NCI-H524 treated with DMSO at 0.1 percent for 48 hours (cell line): ENCODE measurements at places on chromosomes 4 and X.
A peak's percentile ranks its signal among the peaks of the same experiment; 100 is the strongest.

DNA sequence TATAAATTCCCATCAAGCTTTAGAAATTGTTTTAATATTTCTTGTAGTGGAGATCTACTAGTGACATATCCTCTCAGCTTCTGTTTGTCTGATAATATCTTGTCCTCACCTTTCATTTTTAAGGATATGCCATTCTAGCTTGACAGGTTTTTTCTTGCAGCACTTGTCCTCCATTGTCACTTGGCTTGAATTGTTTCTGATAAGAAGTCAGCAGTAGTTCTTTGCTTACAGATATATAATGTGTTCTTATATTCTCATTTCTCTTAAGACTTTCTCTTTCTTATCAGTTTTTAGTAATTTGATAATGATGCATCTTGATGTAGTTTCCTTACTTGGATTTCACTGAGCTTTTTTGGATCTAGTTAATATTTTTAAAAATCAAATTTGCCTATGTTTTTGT, 120.6 kb upstream of the NUDT6 start:
- DNase-seq = no peak

DNA sequence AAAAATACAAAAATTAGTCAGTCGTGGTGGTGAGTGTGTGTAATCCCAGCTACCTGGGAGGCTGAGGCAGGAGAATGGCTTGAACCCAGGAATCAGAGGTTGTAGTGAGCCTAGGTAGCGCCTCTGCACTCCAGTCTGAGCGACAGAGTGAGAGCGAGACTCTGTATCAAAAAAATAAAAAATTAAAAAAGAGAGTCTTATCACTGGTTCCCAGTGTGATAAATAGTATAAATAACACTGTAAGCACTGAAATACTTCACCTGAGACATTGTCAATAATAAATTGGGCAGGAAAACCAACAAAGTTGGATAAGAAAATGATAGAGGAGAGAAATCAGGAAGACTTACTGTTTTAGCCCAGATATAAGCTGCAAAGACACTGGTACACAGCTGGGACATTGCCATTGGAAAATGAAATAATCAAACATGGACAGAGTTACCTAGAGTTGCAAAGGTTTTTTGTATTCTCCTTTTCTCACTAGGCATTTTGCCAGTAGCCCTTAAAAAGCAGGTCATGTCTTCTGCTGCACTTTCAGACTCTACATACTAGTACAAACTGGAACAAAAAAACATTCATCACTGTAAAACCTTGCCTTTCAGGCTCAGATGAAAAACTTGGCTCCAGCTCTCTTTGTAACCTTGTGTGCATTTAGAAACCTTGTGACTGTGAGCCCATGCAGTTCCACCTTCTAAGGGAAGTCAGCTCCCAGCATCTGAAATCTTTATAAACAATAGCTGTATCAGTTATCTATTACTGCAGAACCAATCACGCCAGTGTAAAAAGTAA, 55.0 kb upstream of the PPP1R2C start:
- no peak for DNase-seq

DNA sequence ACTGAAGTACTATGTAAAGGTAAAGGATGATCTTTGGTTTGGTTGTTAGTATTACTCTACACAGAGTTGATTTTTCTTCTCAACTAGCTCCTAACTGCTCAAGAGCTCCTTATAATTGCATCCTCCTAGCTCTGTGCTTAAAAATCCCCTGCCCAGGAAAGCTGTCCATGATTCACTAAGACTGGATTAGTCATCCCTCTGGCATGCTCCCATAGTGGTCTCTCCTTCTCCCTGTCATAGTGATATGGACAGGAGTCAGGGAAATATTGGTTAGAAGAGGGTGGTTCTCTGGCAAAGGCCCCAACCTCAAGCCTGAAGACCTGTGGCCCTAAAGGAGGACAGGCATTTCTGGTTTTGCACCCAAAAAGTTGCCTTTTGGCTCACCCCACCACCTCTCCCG, 242.3 kb upstream of the KCNIP4 start:
- DNase-seq = no peak

DNA sequence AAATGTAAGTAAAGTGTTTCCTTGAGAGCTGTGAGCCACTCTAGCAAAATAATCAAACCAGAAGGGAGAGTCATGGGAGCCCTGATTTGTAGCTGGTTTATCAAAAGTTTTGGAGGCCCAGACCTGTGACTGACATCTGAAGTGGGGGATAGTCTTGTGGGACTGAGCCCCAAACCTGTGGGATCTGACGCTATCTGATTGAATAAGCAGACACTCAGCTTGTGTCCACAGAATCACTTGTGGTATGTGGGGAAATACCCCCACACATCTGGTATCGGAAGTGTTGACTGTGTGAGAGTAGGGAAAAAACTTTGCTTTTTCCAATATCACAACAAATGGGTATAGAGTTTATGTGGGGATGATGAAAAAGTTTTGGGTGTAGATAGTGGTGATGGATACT, 35.4 kb downstream of the FUNDC1 start:
- no peak for DNase-seq

DNA sequence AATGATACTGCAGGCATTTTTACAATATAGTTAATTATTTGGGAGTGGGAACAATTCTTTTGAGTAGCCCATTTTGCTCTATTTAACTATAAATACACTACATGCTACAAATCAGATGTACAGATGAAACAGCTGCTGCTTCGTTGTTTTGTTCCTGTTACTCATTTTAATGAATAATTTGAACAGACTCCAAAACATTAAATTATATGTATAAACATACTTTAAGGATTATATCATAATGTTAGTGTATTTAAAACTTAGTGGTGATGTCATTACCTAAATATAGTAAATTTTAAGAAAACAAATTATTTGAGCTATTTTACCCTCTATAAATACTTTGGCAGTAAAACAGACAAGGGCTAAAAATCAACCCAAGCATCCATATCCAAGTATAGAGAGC, 60.7 kb downstream of the GAB1 start:
- no peak for DNase-seq

- no peak for DNase-seq
These were observed 588.3 kb downstream of the SPRY1 start for GRCh38 chr4:123984886-123985285.

GRCh38 chrX:40962793-40963407, 122.3 kb upstream of the USP9X start:
- DNase-seq = no peak

DNA sequence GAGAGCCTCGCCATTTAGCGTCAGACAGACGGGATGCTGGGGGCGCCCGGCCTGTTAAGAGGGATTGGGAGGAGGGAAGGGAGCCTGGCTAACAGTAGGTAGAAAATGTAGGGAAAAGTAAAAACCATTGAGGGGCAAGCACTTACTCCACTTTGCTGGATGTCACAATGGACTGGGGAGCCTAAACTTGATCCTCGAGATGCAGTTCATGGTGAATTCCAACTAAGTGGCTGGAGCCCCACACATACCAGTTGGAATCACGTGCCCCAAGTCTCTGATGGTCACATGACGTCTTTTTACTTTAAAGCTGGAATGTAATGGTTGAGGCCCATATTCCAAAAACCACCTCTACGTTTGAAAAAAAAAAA, 1.5 kb downstream of the PLS3 start:
- peak; percentile 61 for DNase-seq

- DNase-seq = no peak
These were observed 19.8 kb downstream of the GLRB start for GRCh38 chr4:157095716-157096115.

DNA sequence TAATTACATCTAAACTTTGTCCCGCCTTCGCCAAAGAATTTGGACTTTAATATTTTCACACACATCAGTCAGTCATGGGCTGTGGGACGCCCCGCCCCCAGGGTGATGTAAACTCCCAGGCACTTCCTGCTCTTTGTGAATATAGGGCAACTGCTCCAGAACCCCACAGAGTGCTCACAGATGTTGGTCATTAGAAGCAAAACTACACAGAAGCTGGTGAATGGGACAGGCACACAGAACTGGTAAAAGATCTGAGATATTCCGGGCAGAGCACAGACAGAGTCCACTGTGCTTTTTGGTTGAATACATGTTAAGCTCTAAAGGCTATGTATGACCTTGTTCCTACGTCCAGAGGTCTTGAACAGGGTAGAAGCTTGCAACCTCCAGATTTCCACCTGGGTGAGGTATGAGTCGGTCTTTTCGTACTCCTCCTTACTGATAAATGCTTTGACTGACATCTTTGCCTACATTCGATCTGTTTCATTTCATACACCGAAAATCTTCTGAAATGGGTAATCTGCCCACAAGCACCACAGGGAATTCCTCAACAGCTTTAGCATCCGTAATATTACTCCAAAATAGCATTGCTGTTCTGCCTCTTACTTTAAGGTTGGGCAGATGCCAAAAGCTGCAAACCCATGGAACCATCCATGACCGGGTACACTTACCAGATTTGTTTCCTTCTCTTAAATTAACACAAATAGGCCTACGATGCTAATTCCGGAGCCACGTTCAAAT, 144.6 kb downstream of the AMELX start:
- DNase-seq = no peak

DNA sequence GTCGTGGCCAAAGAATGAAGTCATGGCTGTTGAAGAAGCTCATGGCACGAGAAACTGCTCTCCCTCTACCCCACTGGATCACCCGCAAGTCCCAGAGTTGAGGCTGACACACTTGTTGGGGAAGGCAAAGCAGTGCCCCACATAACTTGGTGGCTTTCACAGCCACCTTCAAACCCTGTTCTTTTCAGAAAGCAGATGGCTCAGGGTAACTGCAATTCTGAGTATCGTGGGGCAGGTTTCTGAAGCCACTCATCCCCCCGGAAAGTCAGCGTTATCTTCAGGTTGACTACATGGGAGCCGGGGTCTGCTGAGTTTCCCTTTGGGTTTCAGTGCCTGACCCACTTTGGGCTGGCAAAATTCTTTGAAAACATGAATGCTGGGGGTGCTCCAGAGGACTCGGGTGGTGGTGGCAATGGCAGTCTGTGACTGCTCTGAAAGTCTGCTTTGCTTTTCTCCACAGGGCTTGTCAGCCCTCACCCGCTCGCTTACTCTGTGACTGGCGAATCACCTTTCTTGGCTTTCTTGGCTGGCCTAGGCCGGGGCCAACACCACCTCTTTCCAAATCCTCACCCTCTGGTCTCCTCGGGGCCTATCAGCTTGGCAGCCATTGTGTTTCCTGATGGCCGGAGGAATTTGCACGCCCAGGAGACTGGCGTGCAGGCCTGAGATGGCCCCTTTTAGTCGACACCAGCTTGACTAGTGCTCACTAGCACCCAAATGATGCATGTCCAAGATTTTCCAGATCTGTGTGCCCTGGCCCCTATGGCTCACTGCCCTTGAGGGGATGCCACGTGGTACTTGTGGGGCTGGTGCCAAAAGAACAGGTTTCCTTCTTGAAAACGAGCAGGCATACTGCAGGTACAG, 7.3 kb downstream of the PPP1R3F start:
- no peak for DNase-seq

GRCh38 chr4:14850455-14851097, 151.7 kb upstream of the CPEB2 start:
- DNase-seq = no peak

- DNase-seq = no peak
These were observed 23.7 kb downstream of the MAOA start for GRCh38 chrX:43679778-43680177.

DNA sequence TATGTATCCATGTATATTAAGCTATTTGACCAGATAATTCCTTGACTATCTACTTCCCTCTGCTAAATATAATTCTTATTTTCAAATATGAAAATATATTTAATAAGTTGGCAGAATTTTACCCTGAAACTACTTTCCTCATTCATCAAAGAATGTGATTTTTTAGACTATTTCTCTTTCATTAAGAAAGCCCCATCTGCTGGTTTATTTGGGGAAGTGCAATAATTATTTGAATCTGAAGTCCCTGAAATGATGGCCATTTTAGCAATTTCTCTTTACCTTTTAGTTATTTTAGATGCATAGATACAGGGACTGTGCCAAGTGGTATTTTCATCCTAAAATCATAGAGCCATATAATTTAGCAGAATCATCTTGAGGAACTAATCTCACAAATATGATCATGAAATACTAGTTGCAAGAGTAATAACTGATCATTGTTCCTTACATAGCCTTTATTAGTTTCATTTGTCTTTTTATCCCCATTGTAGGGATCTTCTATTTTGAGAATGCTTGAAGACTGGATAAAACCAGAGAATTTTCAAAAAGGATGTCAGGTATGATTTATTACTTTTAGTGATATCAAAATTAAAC, 39.0 kb downstream of the ENPEP start:
- DNase-seq = no peak

DNA sequence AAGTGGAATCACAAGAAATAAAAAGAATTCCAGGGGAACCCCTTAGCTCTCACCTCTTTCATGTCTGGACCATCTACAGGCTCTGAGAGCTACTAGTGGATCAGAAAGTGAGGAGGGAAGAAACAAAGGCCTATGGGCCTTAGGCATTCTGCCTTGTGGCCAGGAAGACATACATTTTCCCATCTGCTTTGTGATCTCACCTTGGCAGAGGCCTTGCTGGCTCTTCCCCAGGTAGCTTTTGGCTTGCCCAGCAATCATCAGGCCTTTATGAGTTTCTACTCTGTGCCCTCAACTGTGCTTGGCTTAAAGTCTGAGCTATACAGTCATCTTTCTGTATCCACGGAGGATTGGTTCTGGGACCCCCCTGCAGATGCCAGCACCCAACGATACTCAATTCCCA, 28.3 kb upstream of the CD99L2 start:
- no peak for DNase-seq

- no peak for DNase-seq
These were observed 61.9 kb upstream of the LAS1L start for GRCh38 chrX:65596270-65597034.

DNA sequence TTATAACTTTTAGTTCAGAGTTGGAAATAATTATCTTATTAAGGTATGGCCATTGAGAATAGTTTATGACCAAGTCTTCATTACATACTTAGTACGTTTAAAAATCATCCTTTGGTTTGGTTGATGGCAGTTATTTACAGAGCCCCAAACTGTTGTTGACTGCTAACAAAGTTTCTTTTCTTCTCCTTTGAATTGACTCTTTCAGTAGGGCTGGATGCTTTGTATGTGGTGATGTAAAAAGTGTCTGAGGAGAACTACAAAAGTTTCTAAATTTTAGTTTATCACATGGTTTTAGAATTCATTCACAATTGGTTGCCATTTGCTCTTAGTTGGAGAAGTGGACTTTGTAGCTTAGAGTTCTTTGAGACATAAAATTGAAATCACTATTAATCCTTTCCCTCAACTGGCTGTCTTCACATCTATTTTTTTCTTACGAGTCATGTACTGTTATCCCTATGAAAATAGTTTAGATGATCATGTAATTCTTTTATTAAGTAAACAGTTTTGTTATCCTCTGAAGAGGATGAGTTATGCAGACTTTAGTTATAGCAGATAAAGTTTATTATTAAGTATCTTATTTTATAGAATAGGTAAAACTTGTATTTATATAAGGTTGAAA, 14.8 kb downstream of the PTPN13 start:
- no peak for DNase-seq

- DNase-seq = no peak
These were observed 637 bp downstream of the AMER1 start for GRCh38 chrX:64204701-64205440.

- DNase-seq = peak; percentile 18
These were observed 37.1 kb upstream of the TBC1D9 start for GRCh38 chr4:140793291-140793690.

DNA sequence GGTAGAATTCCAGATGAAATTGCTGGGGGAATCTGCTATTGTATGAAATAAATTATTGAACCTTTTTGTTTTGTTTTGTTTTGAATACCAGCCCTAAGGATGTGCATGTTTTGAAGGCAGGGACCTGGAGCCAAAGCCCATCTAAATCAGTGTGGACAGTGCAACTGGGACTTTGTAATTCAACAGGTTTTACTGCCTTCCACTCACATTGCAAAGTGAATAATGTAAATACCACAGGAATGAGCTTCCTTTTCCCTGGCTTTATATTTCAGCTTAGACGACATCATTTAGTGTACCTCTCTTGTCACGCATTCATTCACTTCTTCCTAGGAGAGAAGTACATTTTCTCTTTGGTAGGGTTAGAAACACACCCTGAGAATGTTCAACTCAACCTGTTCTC, 795.0 kb downstream of the CENPC start:
- no peak for DNase-seq
